ENCODE measurements at places on chromosomes 16 and 17. TPM values are rescaled to one million over a fixed set of nuclear protein-coding genes. Genes with fewer than 3 reads are reported as not detected.

- DNase-seq = no peak
Observed at GRCh38 chr16:80710918-80711317, 93.5 kb downstream of the CDYL2 start.

DNA sequence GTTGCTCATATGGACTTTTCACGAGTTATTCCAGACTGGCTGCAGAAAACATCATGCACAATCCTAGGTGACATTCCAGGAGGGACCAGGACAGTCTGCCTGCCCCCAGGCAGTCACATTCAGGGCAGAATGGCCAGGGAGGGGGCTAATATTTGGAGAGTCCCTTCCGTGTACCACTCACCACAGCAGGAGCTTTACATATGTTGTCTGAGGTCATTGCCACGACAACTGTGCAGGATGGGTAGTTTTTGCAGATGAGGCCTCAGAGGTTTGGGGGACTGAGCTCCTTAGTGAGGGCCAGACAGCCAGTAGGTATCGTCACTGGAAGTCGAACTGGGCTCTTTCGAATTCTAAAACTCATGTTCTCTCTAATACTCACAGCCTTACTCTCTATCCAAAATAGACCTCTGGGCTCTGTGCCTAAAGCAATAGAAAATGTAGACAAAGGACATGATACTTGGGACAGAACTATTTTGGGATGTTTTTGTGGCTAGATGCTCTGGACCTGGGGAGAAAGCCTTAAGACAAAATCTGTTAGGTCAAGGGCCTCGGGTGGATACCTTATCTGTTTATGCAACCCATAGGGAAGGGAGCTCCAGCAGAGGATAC, 338.5 kb downstream of the MAF start:
- DNase-seq = no peak

GRCh38 chr16:68040506-68041288, 17.6 kb downstream of the DUS2 start:
- DNase-seq = peak; percentile 95

DNA sequence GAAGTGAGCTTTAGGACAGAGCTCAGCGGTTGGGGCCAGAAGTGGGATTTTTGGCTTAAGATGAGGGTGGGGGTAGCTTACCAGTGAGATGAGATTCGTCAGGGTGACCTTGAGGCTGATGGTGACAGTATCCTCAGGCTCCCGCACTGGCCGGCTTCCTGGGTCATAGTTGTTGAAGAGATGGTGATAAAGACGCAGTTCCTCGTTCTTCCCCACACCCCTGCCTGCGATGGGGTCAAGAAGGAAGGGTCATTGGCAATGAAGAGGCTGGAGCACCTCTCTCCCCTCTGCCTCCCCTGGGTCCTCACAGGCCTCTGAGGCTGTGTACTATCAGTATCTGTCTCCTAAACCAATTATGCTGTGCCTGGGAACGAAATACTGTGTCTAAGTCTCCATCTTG, 358 bp downstream of the CHRNE start:
- no peak for DNase-seq

Gene FBXL20
- total RNA-seq = 22.0 TPM

Gene ZNF624
- 7.6 TPM for total RNA-seq
